Tracheal epithelial cell (primary cell): ENCODE measurements at places on chromosomes 5 and 9. TPM values are rescaled to one million over a fixed set of nuclear protein-coding genes. Genes with fewer than 3 reads are reported as not detected.

The PDE8B gene
- total RNA-seq = not detected in 2 replicates

The TAF11L6 gene
- not detected in 2 replicates for total RNA-seq

The SLC6A19 gene
- not detected in 2 replicates for total RNA-seq

The SOHLH1 gene
- total RNA-seq = not detected in 2 replicates

The PCDHA7 gene
- under 0.01 and 0.48 TPM in 2 replicates for total RNA-seq
